WTC11 (cell line): ENCODE measurements at places on chromosomes 13 and 19. TPM values are rescaled to one million over a fixed set of nuclear protein-coding genes. Genes with fewer than 3 reads are reported as not detected.

CDX2 gene
- total RNA-seq, result 0.09 to 0.44 TPM (median 0.11 TPM) in 3 replicates

- DNase-seq, result no peak
Measured at GRCh38 chr13:109704771-109705635, 81.4 kb downstream of the IRS2 start.

OR7C1 gene
- total RNA-seq, result not detected in 3 replicates

GRCh38 chr13:50760751-50761150 is 82.7 kb downstream of the DLEU7 start:
- no peak for DNase-seq

SCN1B gene
- 4.4 to 8.0 TPM (median 4.8 TPM) in 3 replicates for total RNA-seq

DNA sequence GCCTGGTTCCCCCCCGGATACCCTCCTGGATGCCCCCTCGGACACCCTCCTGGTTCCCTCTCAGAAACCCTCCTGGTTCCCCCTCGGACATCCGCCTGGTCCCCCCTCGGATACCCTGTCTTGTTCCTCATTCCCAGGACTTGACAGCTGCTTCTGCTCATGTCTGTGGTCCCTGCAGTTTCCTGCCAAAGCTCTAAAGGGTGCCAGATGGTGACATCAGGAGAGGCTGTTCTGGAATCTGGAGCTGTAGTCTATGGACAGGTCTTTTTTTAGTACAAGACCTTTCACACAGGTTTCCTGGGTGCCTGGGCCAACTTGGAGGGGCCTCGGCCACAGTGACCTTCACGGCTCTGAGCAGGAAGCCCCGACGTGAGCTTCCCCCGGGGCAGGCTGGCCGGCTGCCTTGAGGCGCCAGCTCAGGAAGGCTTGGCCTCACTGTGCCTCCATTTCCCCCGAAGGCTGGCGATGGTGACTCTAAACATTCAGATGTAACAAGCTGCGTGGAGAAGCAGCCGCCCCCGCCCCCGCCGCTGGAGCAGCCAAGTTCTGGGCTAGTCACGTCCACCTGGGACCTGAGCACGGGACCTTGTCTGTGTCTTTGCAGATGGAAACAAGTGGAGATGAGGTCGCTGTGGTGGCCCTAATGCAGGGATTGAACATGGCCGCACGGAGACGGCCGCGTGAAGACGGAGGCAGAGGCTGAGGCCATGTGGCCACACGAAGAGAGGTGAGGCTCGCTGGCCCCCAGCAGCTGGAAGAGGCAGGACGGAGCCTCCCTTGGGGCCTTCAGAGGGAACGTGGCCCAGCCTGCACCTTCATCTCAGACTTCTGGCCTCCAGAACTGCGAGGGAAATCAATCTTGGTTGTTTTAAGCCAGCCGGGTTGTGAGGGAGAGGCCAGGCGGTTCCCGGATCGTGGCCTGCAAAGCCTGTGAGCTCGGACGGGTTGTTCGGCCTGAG is 12.7 kb downstream of the SGTA start:
- no peak for DNase-seq
